ENCODE measurements at places on chromosomes 2 and 18. TPM values are rescaled to one million over a fixed set of nuclear protein-coding genes. Genes with fewer than 3 reads are reported as not detected.

GRCh38 chr2:178920916-178921513 lies 113.8 kb upstream of the TTN start:
- DNase-seq = no peak

DNA sequence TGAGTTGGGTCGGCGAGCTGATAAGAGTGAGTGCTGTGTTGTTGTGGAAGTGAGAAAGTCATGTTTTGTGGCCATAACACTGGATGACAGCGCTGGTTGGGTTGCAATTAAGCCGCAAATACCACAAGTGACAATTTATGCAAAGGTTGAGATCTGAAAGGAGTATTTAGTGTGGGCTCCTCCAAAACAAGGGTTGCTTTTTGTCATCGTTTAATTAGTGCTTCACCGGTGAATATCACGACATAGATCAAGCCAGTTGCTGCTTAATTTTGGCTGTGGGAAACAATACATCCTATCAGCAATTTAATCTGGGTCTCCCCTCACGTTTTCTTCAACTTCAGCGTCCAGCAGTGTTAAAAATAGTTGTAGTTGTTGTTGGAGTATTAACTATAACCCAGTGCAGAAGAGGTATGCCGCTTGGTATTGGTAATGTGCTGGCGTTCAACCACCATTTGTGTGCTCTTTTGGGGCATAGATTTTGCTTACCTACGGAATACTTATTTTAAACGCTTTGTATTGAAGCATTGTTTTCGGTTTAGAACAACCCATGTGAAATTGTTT lies 662 bp downstream of the ACVR2A start:
- DNase-seq = peak; percentile 57

GRCh38 chr2:221405521-221405920 lies 166.6 kb downstream of the EPHA4 start:
- no peak for DNase-seq

DNA sequence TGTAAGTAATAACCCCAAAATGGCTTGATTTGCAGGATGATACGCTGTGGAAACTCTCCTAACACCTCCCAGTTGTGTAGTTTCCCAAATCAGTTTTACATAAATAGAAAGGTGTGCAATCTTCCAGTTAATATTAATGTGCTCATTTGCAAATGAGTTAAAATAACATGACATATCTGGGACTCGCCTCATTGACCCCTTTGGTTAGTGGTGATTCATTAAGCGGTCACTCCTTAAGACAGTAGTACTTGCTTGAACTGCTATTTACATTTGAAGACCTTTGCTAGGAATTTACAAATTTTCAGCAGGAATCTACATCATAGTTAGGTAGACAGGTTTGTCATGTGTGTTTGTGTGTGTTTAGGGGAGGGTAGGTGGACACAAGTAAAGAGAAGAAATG lies 1367.7 kb upstream of the CELF4 start:
- DNase-seq = no peak

DNA sequence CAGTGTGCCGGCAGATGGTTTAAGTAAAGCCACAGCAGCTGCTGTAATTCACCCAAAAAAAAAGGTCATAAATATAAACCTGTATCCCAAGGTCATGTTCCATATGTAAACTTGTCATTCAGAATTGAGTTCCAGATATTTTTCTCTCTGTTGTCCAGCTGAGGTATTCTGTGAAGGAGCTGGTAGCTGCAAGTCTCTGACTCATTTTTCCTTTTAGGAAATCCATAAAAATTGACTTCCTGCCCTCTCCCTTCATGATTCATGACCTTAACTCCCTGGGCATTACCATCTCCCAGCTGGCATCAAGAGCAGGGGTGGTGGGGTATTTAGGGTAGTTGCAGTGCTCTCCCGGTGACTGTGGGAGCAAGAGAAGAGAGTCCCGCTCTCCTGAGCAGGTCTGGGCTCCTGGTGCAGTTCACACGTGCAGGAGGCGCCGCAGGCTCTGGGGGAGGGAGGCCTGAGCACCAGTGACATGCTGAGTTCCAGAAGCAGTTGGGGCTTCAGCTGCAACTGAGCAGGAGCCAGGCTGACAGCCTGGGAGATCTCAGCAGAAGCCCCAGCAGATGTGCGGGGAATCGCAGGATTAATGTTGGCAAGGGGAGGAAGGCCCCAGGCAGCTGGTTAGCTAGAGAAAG lies 192.6 kb downstream of the MGAT5 start:
- DNase-seq = no peak

GRCh38 chr18:32378705-32379104 lies 92.0 kb downstream of the GAREM1 start:
- DNase-seq = no peak

DNA sequence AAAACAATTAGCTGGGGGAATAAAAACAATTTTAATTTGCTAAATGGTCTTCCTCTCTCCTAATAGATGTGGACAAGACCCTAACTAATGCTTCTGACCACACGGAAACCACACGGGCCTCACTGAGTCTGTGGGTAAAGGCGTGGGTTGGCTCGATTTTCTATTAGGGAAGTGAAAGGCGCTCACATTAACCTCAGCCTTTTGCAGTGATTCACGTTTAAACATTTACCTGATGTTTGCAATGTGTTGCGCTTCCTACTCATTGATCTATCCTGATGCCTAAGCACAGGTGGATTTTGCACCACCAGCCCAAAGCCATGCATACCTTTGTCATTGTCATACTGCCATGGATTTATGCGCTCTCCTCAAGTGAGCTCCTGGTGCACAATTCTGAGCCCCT lies 35.6 kb upstream of the NRP2 start:
- no peak for DNase-seq

Gene COMMD1
- 30.5 TPM for total RNA-seq

- DNase-seq = no peak
Observed at GRCh38 chr2:52467189-52467588, 1300.4 kb upstream of the CHAC2 start.

Gene KCNG2
- not detected for total RNA-seq

Gene ST3GAL5
- 43.4 TPM for total RNA-seq

- no peak for DNase-seq
Observed at GRCh38 chr2:3683748-3684454, 19.5 kb upstream of the DCDC2C start.

Gene REG3A
- not detected for total RNA-seq

Gene IL18RAP
- total RNA-seq = 22.7 TPM

DNA sequence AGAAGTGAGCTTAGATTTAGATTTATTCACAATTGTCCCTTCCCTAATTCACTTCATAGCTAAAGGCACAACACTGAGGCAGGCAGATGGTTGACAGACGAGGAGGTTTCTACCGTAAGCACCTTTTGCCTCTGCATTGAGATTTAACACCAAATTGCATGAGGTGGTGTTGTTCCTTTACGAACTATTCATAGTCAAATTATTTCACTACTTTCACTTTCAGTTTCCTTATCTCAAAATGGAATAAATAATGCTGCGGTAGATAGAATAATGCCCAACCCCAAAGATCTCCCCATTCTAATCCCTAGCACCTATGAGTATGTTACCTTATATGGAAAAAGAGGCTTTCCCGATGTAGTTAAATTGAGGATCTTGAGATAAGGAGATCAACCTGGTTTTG lies 58.9 kb upstream of the LINC00305 start:
- no peak for DNase-seq

Gene CCDC142
- total RNA-seq = 26.7 TPM

- DNase-seq = peak; percentile 81
Observed at GRCh38 chr2:171893824-171894611, at the start of gene SLC25A12. Gene SLC25A12, minus strand, starts transcription at chr2:171894244. Its CDS starts 30 bp downstream, at chr2:171894214.

GRCh38 chr2:29892585-29893259 lies 28.7 kb downstream of the ALK start:
- DNase-seq = no peak

Gene HOXD13
- not detected for total RNA-seq

GRCh38 chr18:35267161-35267651 lies 22.8 kb downstream of the ZSCAN30 start:
- DNase-seq = peak; percentile 53

GRCh38 chr2:49686291-49686690 lies 532.0 kb upstream of the FSHR start:
- no peak for DNase-seq

- no peak for DNase-seq
Observed at GRCh38 chr2:222568865-222569264, 87.0 kb downstream of the FARSB start.

Gene FOXI3
- total RNA-seq = not detected

GRCh38 chr2:241933179-241933911 lies 63.8 kb downstream of the RTP5 start:
- no peak for DNase-seq

DNA sequence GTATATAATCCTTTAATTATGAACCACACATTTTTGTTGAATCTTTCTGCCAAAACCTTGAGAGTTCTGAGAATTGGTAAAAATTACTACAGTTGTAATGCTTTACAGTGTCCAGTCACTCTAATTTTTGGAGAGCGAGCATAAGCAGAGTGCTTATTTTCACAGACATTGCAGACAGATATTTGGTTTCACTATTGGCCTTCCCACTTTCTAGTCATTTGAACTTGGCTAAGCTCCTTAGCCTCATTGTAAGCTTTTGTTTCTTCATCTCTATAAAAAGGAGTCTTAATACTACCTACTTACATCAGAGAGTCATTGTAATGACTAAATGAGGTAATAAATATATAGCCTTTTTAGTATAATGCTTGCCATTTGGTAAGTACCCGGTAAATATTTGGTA lies 80.4 kb downstream of the LCLAT1 start:
- no peak for DNase-seq

- DNase-seq = no peak
Observed at GRCh38 chr2:8656160-8656641, 25.7 kb upstream of the ID2 start.

DNA sequence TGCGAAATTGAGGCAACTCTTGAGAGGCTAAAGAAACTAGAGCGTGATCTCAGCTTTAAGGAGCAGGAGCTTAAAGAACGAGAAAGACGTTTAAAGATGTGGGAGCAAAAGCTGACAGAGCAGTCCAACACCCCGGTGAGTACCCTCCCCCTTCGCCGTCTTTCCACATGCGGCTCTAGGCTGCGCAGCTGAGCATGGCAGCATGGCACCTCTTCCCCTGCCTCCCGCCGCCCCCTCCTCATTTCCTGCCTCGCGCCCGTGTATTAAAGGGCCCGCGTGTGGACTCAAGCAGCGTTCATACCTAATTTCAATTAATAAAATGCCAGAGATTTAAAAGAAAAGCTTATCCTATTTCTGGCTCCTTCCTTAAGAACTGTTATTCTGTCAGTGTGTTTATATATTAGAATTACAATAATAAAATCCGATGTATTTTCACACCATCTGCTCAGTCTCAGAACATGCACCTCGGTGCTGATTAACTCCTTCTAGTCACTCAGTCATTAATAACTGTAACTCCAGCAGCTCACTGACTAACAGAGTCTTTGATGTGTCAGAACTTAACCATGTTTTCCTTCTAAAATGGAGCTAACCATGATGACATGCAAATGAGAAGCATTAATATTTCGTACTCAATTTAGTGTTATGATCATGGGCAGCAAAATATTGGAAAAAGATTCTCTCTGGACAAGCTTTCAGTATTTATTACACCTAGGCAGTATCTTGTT lies 137.4 kb upstream of the CDCA7 start:
- no peak for DNase-seq

DNA sequence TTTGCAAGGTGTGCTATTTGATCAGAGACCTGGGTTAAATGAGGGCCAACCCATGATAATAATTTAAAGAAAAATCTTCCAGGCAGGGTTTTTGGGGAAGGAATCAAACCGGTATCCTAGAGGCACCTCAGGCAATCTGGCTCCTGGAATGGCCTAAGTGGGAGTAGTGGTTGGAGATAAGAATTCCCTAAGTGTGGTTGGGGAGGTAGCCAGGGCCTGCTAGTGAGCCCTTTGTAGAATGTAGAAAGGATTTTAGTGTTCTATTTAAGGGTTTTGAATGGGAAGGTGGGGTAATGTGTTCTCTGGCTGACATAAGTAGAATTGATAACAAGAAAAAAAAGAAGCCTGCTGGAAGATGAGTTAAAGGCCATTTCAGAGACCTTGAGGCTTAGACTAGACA lies 422.2 kb downstream of the XIRP2 start:
- no peak for DNase-seq

DNA sequence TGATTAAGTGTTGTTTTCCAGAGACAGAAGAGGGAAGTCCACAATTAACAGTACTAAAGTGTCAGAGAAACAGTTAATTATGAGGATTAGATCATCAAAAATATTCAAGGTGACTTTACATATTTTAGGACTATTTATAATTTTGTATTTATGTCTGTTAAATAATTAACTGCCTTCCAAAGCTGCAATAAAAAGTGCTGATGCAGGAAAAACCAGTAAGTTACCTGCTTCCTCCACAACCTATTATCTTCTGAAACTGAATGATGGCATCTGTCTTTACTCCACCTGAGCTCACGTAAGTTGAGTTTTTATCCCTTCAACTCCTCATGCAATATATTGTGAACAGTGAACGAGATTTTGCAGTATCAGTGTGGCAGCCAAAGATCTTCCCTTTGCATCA lies 570.7 kb downstream of the THSD7B start:
- no peak for DNase-seq

Gene PAX3
- not detected for total RNA-seq

Gene FN1
- not detected for total RNA-seq

DNA sequence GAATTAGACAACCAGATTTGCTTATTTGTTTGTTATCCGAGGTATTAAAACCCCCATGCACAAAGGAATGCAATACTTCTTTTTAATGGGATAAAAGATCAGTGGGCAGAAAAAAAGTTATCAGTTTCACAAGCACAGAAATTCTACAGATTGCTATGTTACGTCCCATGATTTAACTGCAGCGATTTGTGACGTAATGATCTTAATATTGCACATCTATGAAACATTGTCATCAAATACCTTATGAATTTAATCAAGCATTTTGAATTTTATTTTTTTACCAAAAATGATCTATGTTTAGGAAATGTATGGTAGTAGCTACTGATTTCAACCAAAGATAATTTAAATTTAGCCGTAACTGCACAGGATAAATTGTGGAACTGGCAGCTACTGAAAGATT lies 138.9 kb downstream of the FHOD3 start:
- no peak for DNase-seq

Data from activated CD8-positive, alpha-beta T cell treated with anti-CD3 and anti-CD28 coated beads, Interleukin-2, amount 10 ng/mL, durations not matched to agents 7 days and 5 days (primary cell).